ENCODE measurements at places on chromosomes 16 and 17. TPM values are rescaled to one million over a fixed set of nuclear protein-coding genes. Genes with fewer than 3 reads are reported as not detected.

- DNase-seq: no peak
Measured at GRCh38 chr16:6701096-6701495, 631.5 kb upstream of the RBFOX1 start.

DNA sequence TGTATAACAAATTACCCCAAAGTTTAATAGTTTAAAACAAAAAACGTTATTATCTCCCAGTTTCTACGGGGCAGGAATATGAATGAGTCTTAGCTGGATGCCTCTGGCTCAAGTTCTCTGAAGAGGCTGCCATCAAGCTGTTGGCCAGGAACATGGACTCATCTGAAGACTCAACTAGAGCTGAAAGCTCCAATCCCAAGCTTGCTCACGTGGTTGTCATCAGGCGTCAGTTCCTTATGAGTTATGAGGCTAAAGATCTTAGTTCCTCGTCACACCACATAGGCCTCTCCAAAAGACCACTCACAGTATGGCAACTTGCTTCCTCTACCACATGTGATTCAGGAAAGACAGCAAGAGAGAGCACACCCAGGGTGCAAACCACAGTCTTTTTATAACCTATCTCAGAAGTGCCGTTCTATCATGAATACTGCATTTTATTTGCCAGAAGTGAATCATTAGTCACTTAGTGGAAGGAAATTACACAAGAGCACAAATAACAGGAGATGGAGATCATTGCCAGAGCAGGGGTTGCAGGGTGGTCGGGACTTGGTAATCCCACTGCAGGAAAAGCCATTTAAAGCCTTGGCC lies 48.7 kb upstream of the NLK start:
- DNase-seq: peak; percentile 30

DNA sequence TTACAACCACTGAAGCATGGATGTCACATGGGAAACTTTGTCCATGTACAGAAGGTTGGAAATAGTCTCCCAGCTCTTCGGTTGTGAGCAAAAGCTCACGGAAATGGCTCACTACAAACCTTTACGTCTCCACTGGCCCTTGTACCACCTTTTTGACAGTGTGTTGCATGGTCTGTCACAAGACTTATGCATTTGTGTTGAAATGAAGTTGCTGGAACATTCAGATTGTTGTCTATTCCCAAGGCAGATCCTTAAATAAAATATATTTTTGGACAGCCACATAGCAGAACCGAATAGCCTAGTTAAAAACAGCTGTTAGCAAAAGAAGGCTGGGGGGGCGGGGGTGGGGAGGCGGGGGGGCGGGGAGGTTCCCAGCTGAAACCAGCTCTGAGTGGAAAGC lies 39.2 kb downstream of the KNOP1 start:
- DNase-seq: no peak

- DNase-seq: no peak
Measured at GRCh38 chr16:30459456-30459855, 13.1 kb upstream of the ITGAL start.

DNA sequence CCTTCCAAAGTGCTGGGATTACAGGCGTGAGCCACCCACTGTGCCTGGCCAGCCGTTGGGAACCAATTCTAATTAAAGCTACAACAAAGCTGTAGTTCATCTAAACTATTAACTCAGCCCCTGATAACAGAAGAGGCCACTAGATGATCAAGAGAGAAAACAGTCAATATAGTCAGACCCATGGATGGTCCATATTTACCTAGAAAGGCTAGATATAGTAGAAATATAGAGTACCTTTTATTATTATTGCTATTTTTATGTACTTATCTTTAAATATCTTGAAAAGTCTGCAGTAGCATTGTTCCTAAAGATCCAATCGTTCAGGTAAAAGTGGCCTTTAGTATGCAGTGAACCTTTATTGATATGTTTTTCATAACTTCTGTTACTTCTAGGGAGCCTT lies 43.2 kb downstream of the RNF213 start:
- no peak for DNase-seq

ST6GALNAC2 gene
- 96.3 TPM for total RNA-seq

TIMP2 gene
- total RNA-seq: 441 TPM

ZFP3 gene
- 0.19 TPM for total RNA-seq

Measured in SK-MEL-5 (cell line).